ENCODE measurements at places on chromosomes 2 and 18.

DNA sequence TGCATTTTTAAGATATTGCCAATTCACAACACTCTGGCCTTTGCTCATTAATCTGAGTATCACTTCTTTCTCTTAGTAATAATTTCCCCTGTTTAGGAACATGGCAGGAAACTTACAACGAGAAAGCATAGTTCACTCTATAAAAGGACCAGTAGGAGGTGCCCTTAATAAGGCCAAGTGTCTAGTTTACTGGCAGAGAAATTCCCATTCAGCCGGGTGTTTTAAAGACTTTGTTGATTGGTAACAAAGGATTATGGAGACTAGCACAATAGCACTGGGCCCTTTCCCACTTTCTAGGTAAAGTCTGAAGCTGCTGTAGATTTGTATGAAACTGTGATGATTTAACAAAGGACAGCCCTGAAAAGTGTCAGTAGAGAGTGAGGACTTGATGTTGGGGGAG lies 3.1 kb downstream of the DCC start:
- no peak for DNase-seq

- DNase-seq = no peak
Observed at GRCh38 chr2:85584354-85584856, at the start of gene VAMP5. VAMP5 (plus strand) TSS chr2:85584431; CDS start chr2:85584491, 60 bp downstream.

- no peak for DNase-seq
Observed at GRCh38 chr2:46666044-46666679, 186.8 kb downstream of the TMEM247 start.

GRCh38 chr2:105397025-105397722 lies 1.7 kb downstream of the FHL2 start:
- no peak for DNase-seq

DNA sequence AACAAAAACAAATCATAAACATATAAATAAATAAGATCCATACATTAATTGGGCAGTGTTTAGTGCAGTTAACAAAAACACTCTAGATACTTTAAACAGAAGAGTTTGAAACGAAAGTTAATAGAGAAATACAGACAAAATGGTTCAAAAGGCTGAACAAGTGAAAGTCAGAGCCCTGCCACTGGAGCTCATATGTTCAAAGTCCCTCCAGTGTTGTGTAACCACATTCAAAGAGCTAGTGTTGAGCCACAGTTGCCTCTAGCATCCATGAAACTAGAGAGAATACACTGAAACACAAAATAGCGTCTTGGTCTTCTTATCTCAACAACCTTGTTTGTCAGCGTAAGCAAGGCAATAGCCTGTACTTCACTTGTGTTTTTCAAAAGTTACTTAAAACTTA lies 1309.8 kb upstream of the NRXN1 start:
- no peak for DNase-seq

Data from anterior cingulate cortex (tissue), 58 donors.